Suprapubic skin (tissue), 4 donors: ENCODE measurements at places on chromosomes 7 and 10.

- no peak for DNase-seq
- no peaks in the 10 kb centered on the region for H3K4me1 ChIP-seq
- H3K4me3 ChIP-seq: no peak overlapping the region
- no peak overlapping the region for H3K27ac ChIP-seq
Observed at GRCh38 chr7:50754241-50754640, 28.5 kb downstream of the GRB10 start.

- no peak for DNase-seq
- H3K27ac ChIP-seq: no peak overlapping the region
- no peaks in the 10 kb centered on the region for H3K36me3 ChIP-seq
- no peak overlapping the region for H3K4me3 ChIP-seq
- no peaks in the 10 kb centered on the region for H3K4me1 ChIP-seq
Observed at GRCh38 chr7:157865351-157866165, 528.8 kb downstream of the DNAJB6 start.

- H3K27ac ChIP-seq: no peak overlapping the region
- H3K4me3 ChIP-seq: no peak overlapping the region
- no peaks in the 10 kb centered on the region for H3K27me3 ChIP-seq
- no peak for DNase-seq
Observed at GRCh38 chr7:139722604-139723003, 55.2 kb downstream of the HIPK2 start.

GRCh38 chr7:1554333-1555045 lies 1.5 kb downstream of the TMEM184A start:
- no peaks in the 10 kb centered on the region for H3K27me3 ChIP-seq
- H3K27ac ChIP-seq: peak overlapping the region; percentile 52
- DNase-seq: no peak

GRCh38 chr7:54349229-54349628 lies 192.9 kb upstream of the VSTM2A start:
- no peaks in the 10 kb centered on the region for H3K27me3 ChIP-seq
- no peak overlapping the region for H3K27ac ChIP-seq
- H3K36me3 ChIP-seq: no peaks in the 10 kb centered on the region
- no peak for DNase-seq
- no peaks in the 10 kb centered on the region for H3K4me1 ChIP-seq

DNA sequence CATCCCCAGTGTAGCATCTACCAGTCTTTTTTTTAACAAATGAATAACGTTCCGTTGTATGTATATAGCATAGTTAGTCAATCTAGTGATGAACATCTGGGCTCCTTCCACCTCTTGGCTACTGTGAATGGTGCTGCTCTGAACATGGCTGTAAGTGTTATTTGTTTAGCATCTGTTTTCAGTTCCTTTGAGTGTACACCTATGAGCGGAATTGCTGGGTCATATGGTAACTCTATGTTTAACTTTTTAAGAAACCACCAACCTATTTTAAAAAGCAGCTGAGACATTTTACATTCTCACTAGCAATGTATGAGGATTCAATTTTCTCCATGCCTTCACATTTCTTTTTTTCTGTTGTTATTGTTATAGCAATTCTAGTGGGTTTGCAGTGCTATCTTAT lies 178.2 kb downstream of the DNAJC1 start:
- no peaks in the 10 kb centered on the region for H3K27me3 ChIP-seq
- H3K4me3 ChIP-seq: no peak overlapping the region
- no peak overlapping the region for H3K27ac ChIP-seq
- no peak for DNase-seq

- H3K27me3 ChIP-seq: no peaks in the 10 kb centered on the region
- DNase-seq: peak; percentile 63
- peaks cover 42% of the 10 kb centered on the region for H3K36me3 ChIP-seq
Observed at GRCh38 chr7:142870147-142870559, 15.3 kb downstream of the EPHB6 start.

DNA sequence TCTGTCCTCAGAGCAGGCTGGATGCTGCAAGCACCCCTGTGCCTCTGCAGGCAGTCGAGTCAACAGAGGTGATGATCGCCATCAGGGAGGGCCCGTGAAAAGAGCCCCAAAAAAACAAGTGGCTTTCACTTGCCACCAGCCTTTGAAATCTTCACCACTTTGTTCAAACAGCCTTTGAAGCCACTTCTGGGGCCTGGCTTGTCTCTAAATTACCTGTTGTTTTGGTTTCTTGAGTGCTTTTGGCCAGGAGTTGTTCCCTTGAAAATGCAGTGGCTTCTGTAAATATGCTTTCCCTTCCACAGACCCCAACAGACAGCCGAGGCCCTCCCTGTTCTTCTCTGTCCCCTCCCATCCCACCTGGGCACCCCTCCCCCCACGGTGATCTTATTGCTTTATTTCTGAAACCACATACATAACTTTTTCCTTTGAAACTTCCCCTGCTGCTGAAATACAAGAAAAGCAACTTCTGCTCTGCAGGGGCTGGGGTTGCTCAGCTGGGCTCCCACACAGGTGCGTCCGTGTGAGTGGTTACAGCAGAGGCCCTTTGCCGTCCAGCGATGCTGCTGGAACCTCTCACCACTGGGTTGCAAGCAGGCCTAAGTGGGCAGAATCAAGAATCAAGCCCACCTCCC lies 283.8 kb upstream of the SHH start:
- no peak for DNase-seq
- H3K27me3 ChIP-seq: peaks cover 7% of the 10 kb centered on the region
- H3K27ac ChIP-seq: no peak overlapping the region
- H3K36me3 ChIP-seq: no peaks in the 10 kb centered on the region

- H3K4me3 ChIP-seq: no peak overlapping the region
- H3K4me1 ChIP-seq: no peaks in the 10 kb centered on the region
- no peaks in the 10 kb centered on the region for H3K36me3 ChIP-seq
- DNase-seq: no peak
- H3K27me3 ChIP-seq: no peaks in the 10 kb centered on the region
Observed at GRCh38 chr7:104779888-104780287, 234.1 kb upstream of the KMT2E start.

DNA sequence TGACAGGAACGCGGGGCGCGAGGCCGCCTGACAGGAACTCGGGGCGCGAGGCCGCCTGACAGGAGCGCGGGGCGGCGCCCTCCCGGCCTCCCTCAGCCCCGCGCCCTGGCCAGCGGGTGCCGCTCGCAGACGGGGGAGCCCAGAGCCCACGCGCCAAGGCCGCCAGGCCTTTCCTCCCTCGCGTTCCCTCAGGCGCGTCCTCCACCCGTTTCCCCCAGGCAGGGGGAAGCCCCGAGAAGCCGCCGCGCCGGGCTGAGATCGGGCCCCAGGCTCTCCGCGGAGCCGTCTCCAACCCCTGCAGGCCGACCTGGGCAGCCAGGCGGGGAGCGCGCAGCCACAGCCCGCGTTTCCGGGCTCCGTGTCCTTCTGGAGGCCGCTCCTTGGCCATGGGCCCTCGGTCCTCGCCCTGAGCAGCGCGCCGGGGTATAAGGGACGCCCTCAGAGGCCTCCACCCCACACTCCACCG lies 17.7 kb downstream of the PTPRN2 start:
- no peaks in the 10 kb centered on the region for H3K36me3 ChIP-seq
- H3K4me3 ChIP-seq: no peak overlapping the region
- peaks cover 51% of the 10 kb centered on the region for H3K27me3 ChIP-seq
- peaks cover 3% of the 10 kb centered on the region for H3K4me1 ChIP-seq
- DNase-seq: no peak
- H3K27ac ChIP-seq: no peak overlapping the region

DNA sequence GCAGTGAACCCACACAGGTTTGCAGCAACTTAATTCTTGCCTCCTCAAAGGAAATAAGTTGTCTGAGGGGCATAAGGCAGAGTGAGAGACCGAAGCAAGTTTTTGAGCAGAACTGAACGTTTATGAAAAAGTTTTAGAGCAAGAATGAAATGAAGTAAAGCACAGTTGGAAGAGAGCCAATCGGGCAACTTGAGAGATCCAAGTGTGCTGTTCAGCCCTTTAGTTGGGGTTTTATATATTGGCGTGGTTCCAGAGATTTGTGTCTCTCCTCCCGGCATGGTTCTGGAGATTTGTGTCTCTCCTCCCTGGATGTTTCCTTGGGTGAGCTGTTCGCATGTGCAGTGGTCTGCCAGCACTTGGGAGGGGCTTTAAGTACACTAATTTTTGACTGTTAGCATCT lies 141.4 kb upstream of the DGKB start:
- H3K4me1 ChIP-seq: no peaks in the 10 kb centered on the region
- H3K27me3 ChIP-seq: no peaks in the 10 kb centered on the region
- no peaks in the 10 kb centered on the region for H3K36me3 ChIP-seq
- H3K4me3 ChIP-seq: no peak overlapping the region
- DNase-seq: no peak

- no peak overlapping the region for H3K4me3 ChIP-seq
- no peaks in the 10 kb centered on the region for H3K27me3 ChIP-seq
- H3K4me1 ChIP-seq: no peaks in the 10 kb centered on the region
- no peak for DNase-seq
Observed at GRCh38 chr10:99859585-99859984, 77.1 kb downstream of the ABCC2 start.

- DNase-seq: no peak
- H3K27me3 ChIP-seq: no peaks in the 10 kb centered on the region
- no peak overlapping the region for H3K27ac ChIP-seq
- H3K36me3 ChIP-seq: no peaks in the 10 kb centered on the region
- H3K4me1 ChIP-seq: peaks cover 20% of the 10 kb centered on the region
Observed at GRCh38 chr10:60434418-60435046, 44.9 kb upstream of the ANK3 start.

DNA sequence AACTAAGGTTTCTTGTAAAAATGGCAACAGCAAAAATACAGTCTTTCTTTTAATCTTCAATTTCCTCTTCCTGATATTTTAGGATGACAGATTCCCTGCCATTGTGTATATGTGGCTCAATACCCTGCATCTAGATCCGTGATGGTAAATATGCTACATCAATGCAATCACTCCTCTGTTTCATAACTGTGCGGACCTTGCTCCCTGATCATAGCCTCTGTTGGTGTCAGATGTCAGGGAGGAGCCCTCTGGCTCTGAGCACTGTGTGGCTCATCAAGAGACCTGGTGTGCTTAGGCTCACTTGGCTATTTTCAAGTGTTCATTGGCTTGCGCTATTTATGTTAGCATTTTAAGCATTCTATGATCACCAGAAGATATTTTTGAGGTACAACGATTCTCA lies 33.0 kb upstream of the AGR3 start:
- H3K36me3 ChIP-seq: no peaks in the 10 kb centered on the region
- H3K4me3 ChIP-seq: no peak overlapping the region
- DNase-seq: no peak
- H3K27me3 ChIP-seq: no peaks in the 10 kb centered on the region
- H3K4me1 ChIP-seq: peaks cover 12% of the 10 kb centered on the region

- no peak for DNase-seq
- no peak overlapping the region for H3K27ac ChIP-seq
- H3K4me3 ChIP-seq: peak overlapping the region; percentile 29
- H3K27me3 ChIP-seq: peaks cover 16% of the 10 kb centered on the region
- H3K4me1 ChIP-seq: peaks cover 12% of the 10 kb centered on the region
Observed at GRCh38 chr7:151382079-151382885, 27.6 kb downstream of the WDR86 start.

DNA sequence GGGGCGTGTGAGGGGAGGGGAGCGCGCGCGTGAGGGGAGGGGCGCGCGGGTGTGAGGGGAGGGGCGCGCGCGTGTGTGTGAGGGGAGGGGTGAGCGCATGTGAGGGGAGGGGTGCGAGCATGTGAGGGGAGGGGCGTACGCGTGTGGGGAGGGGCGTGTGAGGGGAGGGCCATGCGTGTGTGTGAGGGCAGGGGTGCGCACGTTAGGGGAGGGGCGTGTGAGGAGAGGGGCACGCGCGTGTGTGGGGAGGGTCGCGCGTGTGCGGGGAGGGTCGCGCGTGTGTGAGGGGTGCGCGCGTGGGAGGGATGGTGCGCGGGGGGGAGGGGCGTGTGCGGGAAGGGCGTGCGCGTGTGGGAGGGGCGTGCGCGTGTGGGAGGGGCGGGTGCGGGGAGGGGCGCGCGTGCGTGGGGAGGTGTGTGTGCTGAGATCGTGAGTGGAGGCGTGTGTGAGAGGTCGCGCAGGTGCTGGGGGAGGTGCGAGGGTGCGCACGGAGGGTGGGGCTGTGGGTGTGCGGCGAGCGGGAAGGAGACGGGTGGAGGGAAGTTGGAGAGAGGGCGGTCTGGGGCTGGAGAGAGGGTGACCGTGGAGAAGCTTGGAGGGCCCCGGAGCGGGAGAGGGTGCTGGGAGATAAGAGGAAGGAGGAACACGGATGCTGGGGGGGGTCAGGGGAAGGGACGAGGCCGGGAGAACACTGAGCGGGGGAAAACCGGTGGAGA lies 19.7 kb downstream of the MXI1 start:
- H3K4me1 ChIP-seq: peaks cover 19% of the 10 kb centered on the region
- peak; percentile 89 for DNase-seq
- H3K4me3 ChIP-seq: peak overlapping the region; percentile 81
- no peaks in the 10 kb centered on the region for H3K27me3 ChIP-seq

GRCh38 chr7:89845952-89846351 lies 308.3 kb upstream of the STEAP1 start:
- no peak overlapping the region for H3K27ac ChIP-seq
- H3K4me1 ChIP-seq: no peaks in the 10 kb centered on the region
- H3K27me3 ChIP-seq: no peaks in the 10 kb centered on the region
- H3K4me3 ChIP-seq: no peak overlapping the region
- H3K36me3 ChIP-seq: no peaks in the 10 kb centered on the region
- no peak for DNase-seq

GRCh38 chr10:30911303-30911863 lies 120.3 kb downstream of the ZNF438 start:
- no peaks in the 10 kb centered on the region for H3K4me1 ChIP-seq
- peaks cover 7% of the 10 kb centered on the region for H3K36me3 ChIP-seq
- H3K27me3 ChIP-seq: no peaks in the 10 kb centered on the region
- no peak overlapping the region for H3K27ac ChIP-seq
- no peak overlapping the region for H3K4me3 ChIP-seq

- no peak for DNase-seq
- H3K4me3 ChIP-seq: no peak overlapping the region
- H3K27ac ChIP-seq: no peak overlapping the region
- H3K36me3 ChIP-seq: no peaks in the 10 kb centered on the region
- no peaks in the 10 kb centered on the region for H3K27me3 ChIP-seq
- H3K4me1 ChIP-seq: peaks cover 30% of the 10 kb centered on the region
Observed at GRCh38 chr7:130274983-130275591, 8.4 kb downstream of the CPA2 start.

- no peak overlapping the region for H3K4me3 ChIP-seq
- H3K27ac ChIP-seq: no peak overlapping the region
- no peak for DNase-seq
- no peaks in the 10 kb centered on the region for H3K4me1 ChIP-seq
- peaks cover 2% of the 10 kb centered on the region for H3K27me3 ChIP-seq
Observed at GRCh38 chr10:131757285-131758058, 143.3 kb upstream of the PPP2R2D start.

GRCh38 chr7:29367784-29368183 lies 173.2 kb downstream of the CHN2 start:
- H3K27me3 ChIP-seq: no peaks in the 10 kb centered on the region
- H3K27ac ChIP-seq: no peak overlapping the region
- H3K36me3 ChIP-seq: no peaks in the 10 kb centered on the region
- no peak overlapping the region for H3K4me3 ChIP-seq
